Endothelial cell (in vitro differentiated cells): ENCODE measurements at places on chromosomes 4 and X.
A peak's percentile ranks its signal among the peaks of the same experiment; 100 is the strongest.

- DNase-seq, result no peak
Measured at GRCh38 chrX:39897741-39898097, 200.0 kb downstream of the BCOR start.

DNA sequence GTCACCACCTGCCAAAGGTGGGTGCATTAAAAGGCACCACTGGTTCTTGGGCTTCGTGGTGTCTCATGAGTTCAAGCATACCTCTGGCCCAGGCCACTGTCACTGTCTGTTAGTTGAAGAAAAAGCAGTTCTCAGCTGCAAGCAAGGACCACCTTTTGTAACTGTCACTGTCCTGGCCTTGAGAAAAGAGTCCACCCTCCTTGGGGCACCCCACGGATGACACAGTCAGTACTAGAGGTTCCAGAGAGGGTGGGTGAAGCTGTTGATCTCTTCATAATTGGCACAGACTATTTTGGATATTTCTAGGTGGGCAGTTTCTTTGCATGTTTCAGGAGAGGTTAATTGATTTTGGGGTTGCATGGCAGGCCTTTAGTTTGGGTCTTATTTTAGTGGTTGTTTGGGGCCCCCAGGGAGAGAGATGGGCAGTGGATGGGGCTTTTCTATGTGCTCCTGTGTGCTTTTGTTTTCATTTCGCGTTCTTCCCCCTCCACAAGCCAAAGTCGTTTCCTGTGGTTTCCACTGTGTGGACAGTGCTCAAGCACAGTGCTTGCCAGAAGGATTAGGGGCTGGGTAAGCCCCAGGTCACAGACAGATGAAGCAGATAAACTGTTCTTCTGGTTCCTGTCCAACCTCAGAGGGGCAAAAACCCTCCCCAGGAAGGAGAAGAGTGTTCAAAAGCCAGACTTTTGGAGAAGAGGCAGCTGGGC, 156.2 kb upstream of the PPP1R2C start:
- DNase-seq, result no peak

GRCh38 chr4:16670727-16671126, 227.7 kb downstream of the LDB2 start:
- DNase-seq, result no peak

DNA sequence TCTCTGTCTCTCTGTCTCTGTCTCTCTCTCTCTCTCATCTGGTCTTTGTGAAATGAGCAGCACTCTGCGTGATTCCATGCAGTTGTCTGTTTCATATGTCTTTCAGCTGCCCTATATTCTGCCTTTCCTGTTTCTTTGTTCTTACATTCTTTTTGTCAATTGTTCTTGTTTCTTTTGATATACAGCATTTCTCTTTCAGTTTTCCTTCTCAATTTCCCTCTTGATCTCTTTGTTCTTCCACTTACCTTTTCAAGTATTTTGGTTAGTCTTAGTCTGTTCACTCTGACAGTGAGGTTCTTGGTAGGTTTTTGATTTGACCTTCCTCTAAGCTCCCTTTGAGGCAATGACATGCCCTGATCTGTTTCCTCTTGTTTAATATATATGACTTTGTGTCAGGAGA, 20.4 kb downstream of the ZNF157 start:
- DNase-seq, result no peak

DNA sequence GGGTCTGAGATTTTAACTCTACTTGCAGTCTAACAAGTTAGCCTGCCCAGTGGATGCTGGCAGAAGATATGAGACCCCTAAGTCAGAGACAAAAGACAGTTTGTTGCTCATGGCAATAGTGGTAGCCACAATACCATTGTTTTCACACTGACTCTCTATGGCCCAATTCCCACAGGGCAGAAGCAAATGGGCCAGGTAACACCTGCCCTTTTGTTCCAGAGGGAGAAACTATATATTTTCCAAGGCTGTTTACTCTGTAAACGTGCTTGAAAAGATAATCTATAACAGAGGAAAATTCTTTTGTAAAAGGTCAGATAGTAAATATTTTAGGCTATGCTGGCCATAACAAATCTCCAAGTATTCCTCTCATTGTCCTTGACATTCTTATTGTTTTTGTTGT, 57.2 kb upstream of the NPNT start:
- DNase-seq, result no peak

DNA sequence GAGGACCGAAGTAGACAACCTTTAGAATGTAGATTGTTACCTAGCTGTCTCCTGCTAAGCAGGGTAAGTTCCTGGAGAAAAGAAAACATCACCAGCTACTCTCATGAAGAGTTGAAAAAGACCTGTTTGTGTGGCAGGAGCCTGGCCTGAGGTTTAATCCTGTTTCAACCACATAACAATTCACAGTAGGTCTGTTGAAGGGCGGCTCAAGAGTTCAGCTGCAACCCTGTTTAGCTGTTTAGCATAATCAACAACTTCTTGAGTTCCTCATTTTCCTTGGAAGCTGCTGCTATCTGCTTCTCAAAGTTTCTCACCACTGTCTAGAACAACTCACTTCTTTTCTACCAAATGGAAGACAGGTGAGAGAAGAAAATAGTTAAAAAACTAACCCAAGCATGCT, 170.4 kb upstream of the TET2 start:
- DNase-seq, result no peak

GRCh38 chr4:112144546-112145325, 518 bp upstream of the FAM241A start:
- no peak for DNase-seq

GRCh38 chrX:3806630-3807029, 93.2 kb upstream of the PRKX start:
- no peak for DNase-seq

DNA sequence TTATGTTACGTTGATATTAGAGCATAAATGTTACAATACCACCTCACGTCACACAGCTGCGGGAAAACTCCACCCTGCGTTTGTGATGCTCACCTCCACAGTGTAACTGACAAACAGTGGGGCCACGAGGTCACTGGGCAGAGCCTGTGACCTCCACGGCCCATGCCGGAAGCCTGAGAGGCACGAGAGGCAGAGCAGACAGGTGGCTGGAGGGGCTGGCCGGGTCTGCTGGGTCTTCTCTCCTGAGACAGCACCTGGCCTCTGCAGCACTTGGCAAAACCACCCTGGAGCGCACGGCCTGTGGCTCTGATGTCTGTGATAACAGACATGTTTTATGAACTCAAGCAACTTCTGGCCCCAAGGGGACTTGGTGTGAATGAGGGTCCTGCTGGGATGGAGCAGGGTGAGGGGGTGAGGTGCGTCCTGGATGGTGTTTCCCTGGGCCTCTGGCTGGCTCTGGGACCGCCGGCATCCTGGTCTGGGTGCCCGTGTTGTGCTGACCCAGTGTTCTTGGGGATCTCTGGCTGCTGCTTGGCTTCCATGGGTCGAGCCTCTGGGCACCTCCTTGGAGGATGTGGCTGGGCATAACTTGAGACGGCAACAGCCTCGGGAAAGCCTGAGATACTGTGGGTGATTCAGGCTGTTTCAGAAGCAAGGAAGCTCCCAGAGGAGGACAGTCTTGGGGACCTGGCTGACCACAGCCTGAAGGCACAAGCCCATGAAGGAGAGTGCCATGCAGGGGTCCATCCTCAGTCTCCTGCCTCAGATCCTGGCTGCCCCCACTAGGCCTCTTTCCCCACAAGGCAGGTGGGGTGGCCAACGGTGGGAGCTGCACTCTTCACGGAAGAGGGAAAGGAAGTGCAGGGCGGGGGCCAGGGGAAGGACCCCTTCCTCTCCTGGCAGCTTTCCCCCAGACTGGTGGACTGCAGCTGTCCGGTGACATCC, 19.7 kb downstream of the RNF212 start:
- no peak for DNase-seq

DNA sequence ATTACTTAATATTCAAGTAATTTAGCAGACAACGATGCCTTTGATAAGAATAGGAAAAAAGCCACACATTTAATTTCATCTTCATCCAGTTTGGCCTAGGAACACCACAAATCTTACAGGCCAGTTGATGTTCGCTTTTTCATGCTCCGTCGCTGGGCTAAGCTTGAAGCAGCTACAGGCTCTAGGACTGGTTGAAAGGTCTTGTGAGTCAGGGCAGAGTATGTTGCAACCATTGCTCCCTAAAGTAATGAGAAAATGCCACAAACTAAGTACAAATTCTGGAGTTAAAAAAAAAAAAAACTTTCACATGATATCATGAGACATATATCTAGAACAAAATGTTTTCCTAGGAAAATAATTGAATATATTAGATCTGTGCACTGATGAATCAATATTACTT, 123.8 kb downstream of the RPS6KA6 start:
- no peak for DNase-seq

- DNase-seq, result no peak
Measured at GRCh38 chr4:151166636-151167035, 67.2 kb downstream of the RPS3A start.

- DNase-seq, result no peak
Measured at GRCh38 chr4:185143601-185143969, 519 bp downstream of the SLC25A4 start.

DNA sequence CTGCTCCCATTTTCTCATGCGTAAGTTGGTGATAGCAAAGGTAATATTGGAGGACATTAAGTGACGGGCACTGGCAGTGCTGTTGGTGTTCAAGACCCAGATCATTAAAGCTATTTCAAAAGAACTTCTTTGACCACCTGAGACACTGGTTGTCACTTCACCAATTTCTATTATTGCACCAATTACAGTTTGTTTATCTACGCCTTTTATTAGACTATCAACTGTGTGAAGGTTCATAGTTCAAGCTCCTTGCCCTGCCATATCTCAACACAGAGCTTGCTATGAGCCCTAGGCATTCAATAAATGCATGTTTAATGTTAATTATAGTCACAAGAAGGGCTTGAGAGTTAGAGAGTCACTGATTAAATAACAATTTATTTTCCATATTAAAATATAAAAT, 778.7 kb upstream of the HS3ST1 start:
- DNase-seq, result no peak

GRCh38 chrX:48834383-48834709, 1.1 kb downstream of the PCSK1N start:
- no peak for DNase-seq

DNA sequence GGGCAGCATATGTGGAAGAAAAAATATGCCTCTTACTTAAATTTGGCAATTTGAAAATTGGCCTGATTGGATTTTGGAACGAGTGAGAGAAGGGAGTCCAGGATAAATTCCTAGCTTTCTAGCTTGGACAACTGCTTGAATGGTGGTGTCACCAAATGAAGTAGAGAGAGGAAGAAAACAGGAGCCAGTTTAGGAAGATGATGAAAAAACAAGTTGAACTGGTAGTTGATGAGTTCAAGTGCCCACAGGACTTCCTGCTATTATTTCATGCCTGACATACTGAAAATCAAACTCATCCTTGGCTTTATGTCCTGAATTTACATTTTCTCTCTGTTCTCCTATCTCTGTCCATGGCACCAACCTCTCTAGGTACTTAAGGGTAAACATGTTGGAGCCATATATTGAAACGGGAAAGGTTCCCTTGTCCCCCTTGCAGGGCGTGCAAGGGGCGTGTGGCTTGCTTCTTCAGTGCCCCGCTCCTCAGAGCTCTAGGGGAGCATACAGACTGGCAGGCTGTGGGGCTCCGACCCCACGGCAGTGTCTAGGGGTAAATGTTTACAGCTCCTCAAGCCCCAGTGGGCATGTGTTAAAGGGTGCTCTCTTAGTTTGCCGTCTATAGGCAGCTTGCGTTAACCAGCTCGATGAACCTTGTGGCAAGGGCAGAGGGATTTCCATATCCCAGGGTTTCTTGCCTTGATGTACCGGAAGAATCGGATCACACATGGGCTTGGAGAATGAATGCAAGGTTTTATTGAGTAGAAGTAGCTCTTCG, 250.7 kb upstream of the PGRMC2 start:
- DNase-seq, result no peak

- peak; percentile 60 for DNase-seq
Measured at GRCh38 chr4:94406668-94407437, 44.9 kb upstream of the PDLIM5 start.

GRCh38 chrX:152155766-152156310, 17.5 kb upstream of the MAGEA10 start:
- no peak for DNase-seq

DNA sequence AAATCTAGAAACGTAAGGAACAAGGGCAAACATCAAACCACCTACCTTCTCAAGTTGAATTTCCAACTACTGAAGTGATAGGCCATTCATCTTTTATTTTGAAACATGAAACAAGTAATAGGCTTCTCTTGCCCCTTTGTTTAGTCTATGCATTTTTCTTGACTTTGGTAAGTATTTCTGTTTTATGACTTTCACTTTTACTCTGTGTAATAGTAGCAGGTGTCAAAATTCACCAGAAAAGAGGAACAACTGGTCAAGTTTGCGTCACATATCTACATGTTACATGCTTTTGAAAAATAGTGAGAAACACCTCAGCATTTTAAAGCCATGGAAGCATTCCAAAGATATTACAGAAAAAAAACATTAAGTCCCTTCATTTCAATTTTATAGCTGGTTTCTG, 157.1 kb upstream of the FTHL17 start:
- DNase-seq, result no peak

GRCh38 chr4:9703391-9703790, 78.0 kb upstream of the DRD5 start:
- DNase-seq, result peak; percentile 79

GRCh38 chr4:146315184-146315583, 100.8 kb downstream of the REELD1 start:
- no peak for DNase-seq

DNA sequence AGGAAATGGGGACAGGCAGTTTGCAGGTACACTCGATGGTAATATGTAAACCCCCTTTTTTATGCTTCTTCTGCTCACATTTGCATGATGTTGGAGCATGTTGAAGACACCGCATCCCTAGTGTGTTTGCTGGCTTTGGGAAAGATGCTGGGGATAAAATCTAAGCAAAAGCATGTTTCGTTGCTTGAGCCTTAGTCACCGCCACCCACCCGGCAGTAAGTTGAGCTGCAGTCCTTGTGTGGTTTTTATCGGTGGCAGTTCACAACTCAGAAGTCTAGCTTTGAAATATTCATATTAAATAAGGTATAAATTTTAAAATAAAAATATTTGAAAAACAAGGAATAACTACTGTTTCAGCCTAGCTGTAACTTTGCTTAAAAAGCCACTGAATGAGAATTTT, 21.7 kb upstream of the MND1 start:
- DNase-seq, result no peak

DNA sequence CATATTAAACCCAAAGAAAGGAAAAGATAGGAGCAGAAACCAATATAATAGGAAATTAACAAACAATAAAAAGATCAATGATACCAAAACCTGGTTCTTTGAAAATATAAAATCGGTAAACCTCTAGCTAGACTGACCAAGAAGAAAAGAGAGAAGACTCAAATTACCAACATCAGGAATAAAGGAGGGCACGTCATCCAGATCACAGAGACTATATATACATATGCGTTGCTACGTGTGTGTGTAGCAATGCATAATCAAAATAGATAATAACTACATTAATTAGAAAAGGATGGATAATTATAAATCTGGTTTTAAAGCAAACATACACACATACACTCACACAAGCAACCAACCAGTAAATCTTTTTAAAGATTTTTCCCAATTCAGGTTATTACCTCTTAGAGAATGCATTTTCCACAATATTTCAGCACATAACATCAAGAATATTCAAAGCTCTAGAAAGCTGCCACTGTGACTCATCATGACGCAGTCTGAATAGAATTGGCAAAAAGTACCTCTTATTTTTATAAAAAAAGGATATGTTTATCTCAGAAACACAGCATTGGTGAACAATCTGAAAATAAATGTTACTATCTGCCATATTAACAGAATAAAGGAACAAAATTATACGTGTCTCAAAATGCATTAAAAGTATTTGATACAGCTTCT, 41.4 kb upstream of the USP9X start:
- no peak for DNase-seq
